ENCODE measurements at places on chromosomes 4 and X.
A peak's percentile ranks its signal among the peaks of the same experiment; 100 is the strongest.

- DNase-seq: no peak
These were observed 37.6 kb downstream of the MAGEA9 start for GRCh38 chrX:149819371-149819770.

DNA sequence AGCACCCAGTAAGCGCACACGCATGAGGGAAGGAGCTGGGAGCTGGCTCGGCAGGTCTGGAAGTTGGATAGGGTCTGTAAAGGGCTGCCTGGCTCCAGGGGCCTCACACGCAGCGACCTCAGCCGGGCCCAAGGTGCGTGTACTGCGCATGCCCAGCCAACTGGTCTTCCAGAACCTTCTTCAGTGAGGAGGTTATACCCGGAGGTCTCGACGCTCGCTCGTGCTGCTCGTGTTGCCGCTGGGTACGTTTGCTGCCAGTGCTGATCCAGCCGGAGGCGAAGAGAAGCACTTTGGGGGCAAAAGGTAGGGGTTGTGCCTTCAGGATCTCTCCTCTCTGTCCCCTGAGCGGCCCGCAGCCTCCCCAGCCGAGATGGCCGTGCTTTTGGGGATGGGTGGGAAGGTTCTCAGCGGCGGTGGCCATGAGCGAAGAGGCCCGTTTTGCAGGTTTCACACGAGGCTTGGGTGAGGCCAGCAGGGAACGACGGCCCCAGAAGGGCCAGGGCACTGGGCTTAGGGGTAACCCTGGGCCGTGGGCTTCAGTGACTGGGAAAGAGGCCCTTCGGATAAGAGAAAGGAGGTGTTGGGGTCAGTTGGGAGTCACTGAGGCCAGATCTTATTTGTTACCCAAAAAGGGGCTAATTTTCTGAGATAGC, 3.8 kb upstream of the CXCL9 start:
- no peak for DNase-seq

DNA sequence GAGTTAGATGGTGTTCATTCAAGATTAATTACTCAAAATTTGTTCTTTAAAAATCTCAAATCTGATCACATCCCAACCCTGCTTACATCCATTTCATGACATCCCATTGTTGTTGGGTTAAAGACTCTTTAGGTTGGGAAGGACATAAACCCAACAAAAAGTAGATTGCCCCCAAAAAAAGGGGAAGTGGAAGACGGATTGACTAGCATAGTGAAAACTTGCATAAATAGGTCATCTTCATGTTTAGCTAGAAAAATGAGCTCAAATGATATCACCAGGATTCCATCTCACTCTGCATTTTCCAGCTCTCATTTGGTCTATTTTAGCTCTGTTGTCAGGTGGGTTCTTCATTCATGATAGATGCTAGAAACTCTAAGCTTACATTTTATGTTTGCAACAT, 18.5 kb upstream of the TET2 start:
- DNase-seq: no peak

- no peak for DNase-seq
These were observed 5.3 kb upstream of the VMA21 start for GRCh38 chrX:151391722-151392121.

DNA sequence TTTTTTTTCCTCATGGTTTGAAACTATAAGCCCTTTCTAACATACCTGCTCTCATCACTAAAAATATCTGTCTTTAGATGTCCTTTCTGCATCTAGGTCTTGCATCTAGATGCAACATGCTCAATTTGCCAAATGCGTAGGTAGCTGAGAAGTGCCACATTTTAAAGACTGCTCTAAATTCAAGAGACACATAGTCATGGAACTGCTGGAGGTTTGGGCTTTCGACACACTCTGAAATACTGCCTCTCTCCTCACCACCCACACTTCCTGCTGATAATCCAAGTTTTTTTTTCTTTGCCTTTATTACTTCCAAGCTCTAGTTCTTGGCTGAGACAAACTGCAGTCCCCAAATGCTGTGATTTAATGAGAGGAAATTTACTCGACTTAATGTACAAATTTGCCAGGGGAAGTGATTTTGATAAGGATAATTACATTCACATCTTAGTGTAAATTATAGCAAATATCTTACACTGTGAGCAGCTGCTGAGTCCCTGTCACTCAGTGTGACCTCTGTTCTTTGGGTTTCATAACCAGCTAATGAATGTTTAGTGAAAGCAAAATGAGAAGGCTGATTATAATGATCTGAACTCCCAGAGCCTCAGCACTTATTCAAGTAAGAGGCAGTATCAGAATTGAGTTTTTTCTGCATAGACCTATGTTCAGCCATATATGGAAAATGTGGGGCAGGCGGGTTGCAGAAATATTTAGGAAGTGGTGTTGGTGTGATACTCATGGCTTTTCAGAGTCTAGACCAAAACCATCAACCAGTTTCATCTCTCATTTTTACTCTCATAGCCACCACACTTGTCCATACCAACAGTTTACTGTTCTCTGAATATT, 31.3 kb downstream of the DRD5 start:
- no peak for DNase-seq

GRCh38 chrX:150712619-150713018, 19.4 kb downstream of the MTMR1 start:
- DNase-seq: no peak

- no peak for DNase-seq
These were observed 7.8 kb upstream of the CUL4B start for GRCh38 chrX:120568609-120569008.

GRCh38 chr4:146273204-146273901, 59.0 kb downstream of the REELD1 start:
- DNase-seq: no peak

- no peak for DNase-seq
These were observed 73.0 kb downstream of the LUZP4 start for GRCh38 chrX:115362334-115363095.

- DNase-seq: no peak
These were observed 59.2 kb downstream of the NBDY start for GRCh38 chrX:56788229-56788628.

GRCh38 chr4:87049508-87049907, 114.7 kb downstream of the AFF1 start:
- peak; percentile 84 for DNase-seq

DNA sequence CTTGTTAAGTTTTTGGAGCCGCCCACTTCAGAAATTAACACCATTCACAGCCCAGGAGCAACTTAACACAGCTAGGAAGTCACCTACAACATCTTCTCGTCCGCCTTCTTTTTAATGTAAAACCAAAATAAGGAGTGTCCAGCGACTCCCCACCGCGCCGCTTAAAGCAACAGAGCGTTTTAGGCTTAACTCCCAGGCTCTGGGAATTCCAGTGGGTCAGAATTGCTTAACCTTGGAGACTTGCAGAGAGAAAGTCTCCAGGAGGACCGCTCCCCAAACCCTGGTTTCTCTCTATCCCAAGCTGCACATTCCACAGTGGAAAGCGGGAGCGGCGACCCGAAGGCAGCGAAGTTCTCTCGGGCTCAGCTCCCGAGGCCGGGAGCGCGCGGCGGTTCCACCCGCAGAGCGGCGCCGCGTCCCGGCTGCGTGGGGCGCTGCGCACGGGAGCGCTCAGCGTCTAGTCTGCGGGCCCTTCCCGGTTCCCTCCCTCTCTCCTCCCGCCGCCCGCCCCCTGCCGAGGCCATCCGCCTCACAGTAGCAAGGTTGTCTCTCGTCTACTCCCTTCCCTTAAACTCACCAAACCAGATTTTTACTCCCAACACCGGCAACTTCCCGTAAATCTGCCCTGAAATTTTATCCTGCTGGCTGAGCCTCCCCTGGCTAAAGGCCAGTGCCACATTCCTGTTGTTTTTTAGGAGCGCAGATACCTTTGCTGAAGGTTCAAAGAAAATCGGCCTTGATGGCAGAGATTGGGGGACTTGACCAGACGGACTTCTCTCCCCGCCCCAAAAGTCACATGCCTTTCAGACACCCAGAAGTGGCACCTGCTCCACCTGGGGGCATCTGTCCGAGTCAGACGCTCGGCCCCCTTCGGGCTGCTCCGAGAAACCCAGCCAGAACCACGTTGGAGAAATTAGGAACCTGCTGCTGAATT, at the start of gene RBM47:
RBM47 (minus strand) TSS at position 464 of the 934 bp plus-strand sequence. CDS start 190,971 bp downstream, outside the sequence.
- DNase-seq: no peak

DNA sequence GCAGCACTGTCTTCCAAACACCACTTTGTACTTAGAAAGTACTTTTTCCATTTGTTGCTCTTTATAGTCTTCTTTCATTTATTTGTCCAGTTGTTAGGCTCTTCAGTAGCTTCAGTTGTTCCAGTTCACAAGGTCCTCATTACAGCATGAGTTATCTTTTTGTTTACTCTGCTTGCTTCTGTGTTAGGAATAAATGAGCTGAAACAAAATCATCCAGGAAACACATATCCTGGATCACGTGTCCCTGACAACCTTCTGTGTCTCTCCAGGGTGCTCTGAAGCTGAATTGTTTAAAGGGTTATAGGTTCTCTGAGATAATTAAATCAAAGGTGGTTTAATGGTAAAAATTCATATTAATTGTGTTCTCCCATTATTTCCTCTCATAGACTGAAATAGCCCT, 19.9 kb upstream of the KLHL8 start:
- peak; percentile 25 for DNase-seq

DNA sequence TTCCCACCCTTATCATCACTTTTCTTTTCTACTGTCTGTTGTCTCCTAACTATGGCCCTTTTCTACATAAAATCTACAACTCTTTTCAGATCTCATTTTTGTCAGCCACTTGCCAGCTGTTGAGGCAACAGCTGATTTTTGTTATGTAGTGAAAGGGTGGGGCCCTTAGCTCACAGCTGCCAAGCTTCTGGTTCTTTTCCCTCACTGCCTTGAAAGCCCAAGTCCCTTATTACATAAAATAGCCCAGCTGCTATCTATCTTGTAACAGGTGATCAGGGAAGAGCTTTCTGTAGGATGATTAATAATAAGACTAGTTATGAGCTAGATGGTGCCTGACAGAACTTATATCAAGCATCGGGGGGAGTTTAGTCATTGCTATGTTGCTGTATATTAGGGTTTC, 45.9 kb downstream of the ADGRL3 start:
- no peak for DNase-seq

GRCh38 chr4:67701517-67701850, 529 bp upstream of the UBA6 start:
- DNase-seq: no peak

- DNase-seq: peak; percentile 12
These were observed 3.3 kb downstream of the STK32B start for GRCh38 chr4:5054532-5054931.

DNA sequence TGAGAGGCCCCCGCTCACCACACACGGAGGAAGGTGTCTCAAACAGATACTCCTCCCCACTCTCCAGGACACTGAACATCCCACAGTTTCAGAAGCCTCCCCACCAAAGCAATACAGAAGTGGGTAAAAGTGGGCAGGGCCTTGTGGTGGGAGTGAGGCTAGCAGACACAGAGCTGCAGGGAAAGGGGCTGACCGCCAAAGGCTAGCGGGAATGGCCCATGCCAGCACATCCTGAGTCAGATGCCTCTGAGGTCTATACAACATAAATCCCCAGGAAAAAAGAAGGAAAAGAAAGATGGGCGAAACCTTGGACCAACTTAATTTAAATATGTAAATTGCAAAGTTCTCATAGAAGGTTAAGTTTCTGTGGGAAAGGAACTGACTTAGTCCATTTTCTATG, 21.9 kb upstream of the ARHGAP10 start:
- no peak for DNase-seq

DNA sequence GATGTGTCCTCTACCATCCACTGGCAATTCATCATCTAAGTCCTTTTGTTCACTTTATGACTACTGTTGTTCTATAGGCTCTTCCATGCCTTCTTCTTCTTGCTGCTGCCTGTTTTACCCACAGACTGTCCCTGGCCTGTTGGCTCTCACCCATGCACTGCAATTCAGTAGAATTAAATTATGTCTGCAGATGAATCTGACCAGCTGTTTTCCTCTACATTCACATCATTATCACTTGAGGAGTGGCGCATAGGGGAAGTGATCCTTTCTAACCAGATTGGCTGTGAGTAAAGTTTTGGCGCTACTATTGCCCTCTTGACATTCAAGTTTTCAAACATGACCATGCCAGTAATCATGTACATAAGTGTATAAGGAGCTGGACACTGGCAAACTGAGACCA, 91.7 kb downstream of the FRMPD4 start:
- no peak for DNase-seq

DNA sequence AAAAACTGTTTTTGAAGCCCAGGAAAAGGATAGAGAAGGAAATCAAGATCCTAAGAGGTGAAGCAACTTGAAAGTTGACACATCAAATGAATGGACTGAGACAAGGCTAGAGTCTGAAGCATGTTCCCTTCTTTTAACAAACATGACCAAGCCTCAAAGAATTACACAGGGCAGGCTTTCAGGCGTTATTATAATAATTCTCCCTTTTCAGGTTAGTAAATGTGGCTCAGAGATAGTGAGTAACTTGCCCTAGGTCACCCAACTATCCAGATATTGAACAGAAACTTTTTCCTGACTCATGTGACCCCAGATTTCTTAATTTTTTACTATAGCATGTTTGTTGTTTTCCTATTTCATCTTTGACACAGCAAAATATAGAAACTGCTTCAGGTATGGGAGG, 91.7 kb downstream of the PPP1R2C start:
- no peak for DNase-seq

GRCh38 chr4:141933978-141934377, 297.6 kb downstream of the IL15 start:
- no peak for DNase-seq

- DNase-seq: no peak
These were observed 28.5 kb downstream of the TRIM2 start for GRCh38 chr4:153232768-153233167.

- DNase-seq: no peak
These were observed 32.3 kb upstream of the LRAT start for GRCh38 chr4:154711522-154711921.

- DNase-seq: no peak
These were observed 37.2 kb downstream of the PCDH7 start for GRCh38 chr4:30757357-30757756.
